ENCODE measurements at places on chromosomes 12 and 14.
A peak's percentile ranks its signal among the peaks of the same experiment; 100 is the strongest.

DNA sequence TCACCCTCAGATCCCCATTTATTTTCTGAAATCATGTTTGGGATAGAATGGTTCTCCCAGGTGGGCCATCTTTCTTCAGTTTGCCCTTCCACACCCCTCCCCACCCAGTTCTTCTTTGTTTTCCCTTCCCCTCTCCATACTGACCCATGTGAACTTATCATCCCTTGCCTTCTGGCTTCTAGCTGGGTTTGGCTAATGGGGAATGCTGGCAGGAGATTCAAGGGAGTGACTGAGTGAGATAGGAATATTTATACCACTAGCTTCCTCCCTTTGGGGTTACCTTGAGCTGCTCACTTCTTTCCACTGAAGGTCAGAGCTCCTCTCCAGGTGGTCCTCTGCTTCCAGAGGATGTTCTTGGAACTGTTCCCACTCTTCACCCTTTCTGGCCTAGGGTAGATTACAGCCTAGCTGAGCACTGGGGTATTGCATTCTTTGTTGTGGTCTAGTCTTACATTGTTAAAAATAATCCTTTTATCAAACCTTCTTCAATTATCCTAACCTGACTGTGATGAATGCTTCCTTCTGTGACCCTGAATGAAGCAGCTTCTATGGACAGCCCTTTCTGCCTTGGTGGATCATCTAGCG is 88.3 kb upstream of the ATP2B1 start:
- peak; percentile 38 for DNase-seq

- no peak for DNase-seq
These were observed 320 bp upstream of the PRPF39 start for GRCh38 chr14:45083617-45083975.

DNA sequence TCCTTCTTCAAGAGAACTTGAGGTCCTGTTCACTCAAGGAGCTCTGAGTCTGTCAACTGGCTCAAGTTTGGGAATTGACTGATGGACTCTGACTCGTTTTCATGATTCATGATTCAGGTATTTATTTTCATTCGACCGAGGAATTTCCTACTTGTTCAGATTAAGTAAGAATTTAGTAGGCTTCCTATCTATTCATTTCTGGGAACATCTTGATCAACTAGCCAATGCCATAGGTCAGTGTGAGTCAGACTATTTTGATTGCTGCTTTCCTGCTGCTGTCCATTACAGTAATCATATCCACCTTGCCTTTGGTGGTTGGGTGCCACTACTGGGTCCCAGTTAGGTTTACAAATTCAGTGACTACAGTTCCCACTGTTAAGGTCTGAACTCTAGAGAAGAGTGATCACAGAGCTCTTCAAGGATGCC is 6.1 kb downstream of the FAM186A start:
- DNase-seq = peak; percentile 91

DNA sequence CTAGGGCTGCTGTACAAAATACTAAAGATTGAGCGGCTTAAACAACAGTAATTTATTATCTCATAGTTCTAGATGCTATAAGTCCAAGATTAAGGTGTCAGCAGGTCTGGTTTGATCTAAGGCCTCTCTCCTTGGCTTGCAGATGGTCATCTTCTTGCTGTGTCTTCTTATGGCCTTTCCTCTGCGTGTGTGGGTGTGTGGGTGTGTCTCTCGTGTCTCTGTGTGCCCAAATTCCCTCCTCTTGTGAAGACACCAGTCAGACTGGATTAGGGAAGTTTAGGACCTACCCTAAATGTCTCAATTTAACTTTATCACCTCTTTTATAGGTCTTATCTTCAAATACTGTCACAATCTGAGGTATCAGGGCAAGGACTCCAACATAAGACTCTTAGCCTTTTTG is 28.3 kb downstream of the DDHD1 start:
- no peak for DNase-seq

DNA sequence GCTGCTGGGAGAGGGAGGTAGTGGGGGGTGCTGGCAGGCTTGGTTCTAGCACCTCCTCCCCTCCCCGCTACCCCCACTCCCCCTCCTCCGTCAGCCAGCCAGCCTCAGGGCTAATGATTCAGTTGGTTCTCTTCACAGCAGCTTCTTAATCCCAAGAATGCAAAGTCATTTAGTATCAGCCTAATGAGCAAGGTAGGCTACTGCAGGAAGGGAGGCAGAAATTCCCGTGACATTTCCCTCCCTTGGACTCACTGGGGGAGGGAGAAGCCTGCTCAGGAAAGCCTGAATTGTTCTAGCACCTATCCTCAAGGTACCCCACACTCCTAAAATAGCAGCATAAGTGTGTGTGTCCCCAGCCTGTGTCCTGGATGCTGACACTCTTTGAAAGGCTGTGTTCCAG is 29.8 kb downstream of the ITPK1 start:
- DNase-seq = no peak

- DNase-seq = peak; percentile 54
These were observed 3.1 kb downstream of the ARHGEF25 start for GRCh38 chr12:57614178-57614947.

DNA sequence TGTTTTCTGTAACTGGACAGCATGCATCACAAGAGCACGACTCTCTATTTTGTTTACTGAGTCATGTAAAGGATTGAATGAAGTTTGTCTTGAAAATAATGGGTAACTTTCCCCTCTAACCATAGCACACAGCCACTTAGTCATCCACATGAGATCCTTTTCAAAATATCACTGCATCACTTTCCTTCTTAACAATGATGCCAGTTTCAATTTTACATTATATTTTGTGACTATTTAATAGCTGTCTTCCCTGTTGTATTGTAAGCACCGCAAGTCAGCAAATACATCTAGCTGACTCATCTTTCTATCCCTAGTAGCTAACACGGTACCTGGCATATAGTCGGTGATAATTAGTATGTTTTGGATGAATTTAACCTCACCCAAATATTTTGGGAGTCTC is 83.3 kb upstream of the PPM1H start:
- no peak for DNase-seq

GRCh38 chr14:22071006-22071405 is 397.4 kb upstream of the OR4E1 start:
- no peak for DNase-seq

- DNase-seq = no peak
These were observed 605 bp downstream of the ZCRB1 start for GRCh38 chr12:42325326-42325652.

GRCh38 chr14:61215222-61216020 is 65.7 kb downstream of the TMEM30B start:
- DNase-seq = no peak

DNA sequence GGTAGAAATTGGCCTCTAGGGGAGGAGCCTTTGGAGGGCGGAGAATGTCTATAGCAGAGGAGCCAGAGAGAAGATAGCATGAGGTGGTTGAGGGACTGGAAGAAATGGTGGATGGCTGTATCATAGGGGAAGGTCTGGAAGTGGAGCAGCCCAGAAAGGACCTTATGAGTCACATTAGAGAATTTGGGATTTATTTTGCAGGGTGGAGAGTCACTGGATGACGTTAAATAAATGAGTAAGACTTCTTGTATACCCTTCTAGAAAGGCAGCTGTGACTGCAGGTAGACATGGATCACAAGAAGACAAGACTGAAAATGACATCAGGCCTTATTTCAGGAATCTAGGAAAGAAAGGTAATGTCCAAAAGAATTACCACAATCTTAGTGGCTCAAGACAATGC is 208.2 kb upstream of the TMTC1 start:
- no peak for DNase-seq

GRCh38 chr14:24944800-24945199 is 105.1 kb downstream of the STXBP6 start:
- no peak for DNase-seq

DNA sequence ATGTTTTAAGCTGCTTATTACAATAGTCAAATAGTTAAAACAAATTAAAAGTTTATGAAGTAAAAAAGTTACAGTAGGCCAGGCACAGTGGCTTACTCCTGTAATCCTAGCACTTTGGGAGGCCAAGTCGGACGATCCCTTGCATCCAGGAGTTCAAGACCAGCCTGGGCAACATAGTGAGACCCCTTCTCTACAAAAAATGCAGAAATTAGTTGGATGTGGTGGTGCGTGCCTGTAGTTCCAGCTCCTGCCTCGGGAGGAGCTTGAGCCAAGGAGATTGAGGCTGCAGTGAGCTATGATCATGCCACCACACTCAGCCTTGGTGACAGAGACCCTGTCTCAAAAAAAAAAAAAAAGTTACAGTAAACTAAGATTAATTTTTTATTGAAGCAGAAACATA is 142.6 kb downstream of the MIPOL1 start:
- DNase-seq = no peak

DNA sequence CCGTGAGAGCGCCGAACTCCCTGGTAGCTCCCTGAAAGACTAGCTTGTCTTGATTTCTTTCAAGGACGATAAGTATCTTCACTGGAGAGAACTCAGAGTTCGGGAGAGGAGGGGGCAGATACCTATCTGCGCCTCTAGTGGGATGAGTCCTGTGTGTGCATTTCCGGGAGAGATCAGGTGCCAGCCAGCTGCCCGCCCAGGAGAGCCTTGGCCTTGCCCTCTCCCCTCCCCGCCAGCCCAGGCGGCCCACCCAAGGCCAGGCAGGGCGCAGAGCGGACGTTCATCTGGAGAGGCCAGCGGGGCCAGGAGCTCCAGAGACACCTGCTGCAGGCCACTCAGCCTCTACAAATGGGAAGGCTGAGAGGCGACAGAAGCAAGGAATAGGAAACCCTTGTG is 1.0 kb downstream of the CD9 start:
- DNase-seq = no peak

- peak; percentile 51 for DNase-seq
These were observed 17.6 kb downstream of the NINJ2 start for GRCh38 chr12:645563-646071.

- no peak for DNase-seq
These were observed 96.7 kb upstream of the HSPB8 start for GRCh38 chr12:119082016-119082415.

GRCh38 chr14:22976620-22977433 is 5.5 kb downstream of the AJUBA start:
- DNase-seq = peak; percentile 71

DNA sequence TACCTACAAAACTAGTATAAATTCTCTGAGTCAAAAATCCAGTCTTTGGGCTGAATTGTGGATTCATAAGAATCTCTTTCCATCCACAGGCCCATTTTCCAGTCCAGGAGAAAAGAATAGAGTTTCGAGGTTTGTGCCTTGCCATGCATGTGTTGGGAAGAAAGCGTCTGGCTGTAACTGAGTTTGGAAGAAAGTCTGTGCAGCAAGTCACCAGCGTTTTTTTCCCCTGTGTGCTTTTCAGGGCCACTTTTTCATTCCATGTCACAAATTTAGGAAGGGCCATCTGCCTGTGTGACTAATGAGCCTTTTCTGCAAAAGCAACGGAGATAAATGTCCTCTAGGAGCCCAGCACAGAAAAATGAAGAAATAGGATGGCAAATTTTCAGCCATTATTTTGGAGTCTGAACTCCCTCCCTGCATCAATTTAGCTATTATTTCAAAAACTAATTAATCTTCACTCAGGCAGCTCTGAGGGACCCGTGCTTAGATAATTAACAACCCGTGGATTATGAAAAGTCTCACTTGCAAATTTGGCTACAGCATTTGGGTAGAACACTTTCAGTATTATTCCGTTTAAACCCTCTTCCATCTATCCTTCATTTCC is 261.5 kb downstream of the SUDS3 start:
- no peak for DNase-seq

All from choroid plexus epithelial cell (primary cell).